Tibial nerve (tissue), 4 donors: ENCODE measurements at places on chromosomes 4 and X. TPM values are rescaled to one million over a fixed set of nuclear protein-coding genes. Genes with fewer than 3 reads are reported as not detected.
A peak's percentile ranks its signal among the peaks of the same experiment; 100 is the strongest.

Gene MAB21L2
- not detected for total RNA-seq

DNA sequence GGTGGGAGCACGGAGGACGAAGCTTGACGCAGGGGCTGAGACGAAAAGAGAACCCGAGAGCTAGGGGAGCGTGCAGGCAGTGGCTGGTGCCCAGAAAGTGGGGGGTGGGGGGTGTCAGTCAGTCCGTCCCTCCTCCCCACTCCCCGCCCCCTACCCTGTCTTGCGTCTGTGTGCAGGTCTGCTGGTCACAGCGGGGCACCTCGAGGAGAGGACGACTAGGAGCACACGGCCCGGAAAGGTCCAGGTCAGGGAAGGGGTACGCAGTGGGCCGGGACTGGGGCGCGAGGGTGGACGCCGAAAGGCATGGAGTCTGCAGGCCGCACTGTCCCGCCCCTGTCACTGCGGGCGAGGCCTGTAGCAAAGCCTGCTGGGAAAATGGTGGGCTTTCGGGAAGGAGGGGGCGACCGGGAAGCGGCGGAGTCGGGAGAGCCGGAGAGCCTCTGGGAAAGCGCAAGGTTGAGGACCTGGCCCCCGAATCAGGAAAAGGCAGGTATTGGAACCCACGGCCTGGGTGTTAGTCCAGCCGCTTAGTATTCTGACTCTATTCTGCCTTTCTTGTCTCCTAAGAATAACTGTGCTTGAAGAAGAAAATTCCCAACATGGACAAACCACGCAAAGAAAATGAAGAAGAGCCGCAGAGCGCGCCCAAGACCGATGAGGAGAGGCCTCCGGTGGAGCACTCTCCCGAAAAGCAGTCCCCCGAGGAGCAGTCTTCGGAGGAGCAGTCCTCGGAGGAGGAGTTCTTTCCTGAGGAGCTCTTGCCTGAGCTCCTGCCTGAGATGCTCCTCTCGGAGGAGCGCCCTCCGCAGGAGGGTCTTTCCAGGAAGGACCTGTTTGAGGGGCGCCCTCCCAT lies 769 bp downstream of the TCEAL1 start:
- no peaks in the 10 kb centered on the region for H3K4me1 ChIP-seq
- H3K4me3 ChIP-seq: peak overlapping the region; percentile 60
- peaks cover 9% of the 10 kb centered on the region for H3K27me3 ChIP-seq

GRCh38 chrX:130224810-130225209 lies 43.9 kb downstream of the ZNF280C start:
- no peaks in the 10 kb centered on the region for H3K36me3 ChIP-seq
- no peak overlapping the region for H3K4me3 ChIP-seq
- no peak for DNase-seq
- no peak overlapping the region for H3K27ac ChIP-seq

Gene ZFYVE28
- total RNA-seq: 44.4 TPM

DNA sequence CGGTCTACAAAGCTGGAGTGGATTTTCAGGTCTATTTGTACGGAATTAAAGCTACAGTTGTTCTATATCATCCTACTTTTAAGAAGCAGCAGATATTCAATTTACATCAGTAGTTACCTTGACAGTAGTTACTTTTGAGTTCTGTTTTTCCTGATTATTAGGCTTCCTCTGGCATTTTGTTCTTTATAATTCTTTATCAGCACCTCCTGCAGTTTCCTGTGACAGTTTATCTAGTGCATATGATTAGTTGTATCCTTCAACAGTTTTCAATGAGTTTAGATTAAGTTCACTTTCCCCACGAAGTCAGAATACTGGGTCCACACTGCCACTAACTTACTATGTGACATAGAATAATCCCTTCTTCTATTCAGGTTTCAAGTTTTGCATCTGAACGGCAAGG lies 71.7 kb downstream of the IDS start:
- no peaks in the 10 kb centered on the region for H3K4me1 ChIP-seq
- no peaks in the 10 kb centered on the region for H3K36me3 ChIP-seq
- no peak for DNase-seq
- no peaks in the 10 kb centered on the region for H3K27me3 ChIP-seq
- H3K27ac ChIP-seq: no peak overlapping the region

DNA sequence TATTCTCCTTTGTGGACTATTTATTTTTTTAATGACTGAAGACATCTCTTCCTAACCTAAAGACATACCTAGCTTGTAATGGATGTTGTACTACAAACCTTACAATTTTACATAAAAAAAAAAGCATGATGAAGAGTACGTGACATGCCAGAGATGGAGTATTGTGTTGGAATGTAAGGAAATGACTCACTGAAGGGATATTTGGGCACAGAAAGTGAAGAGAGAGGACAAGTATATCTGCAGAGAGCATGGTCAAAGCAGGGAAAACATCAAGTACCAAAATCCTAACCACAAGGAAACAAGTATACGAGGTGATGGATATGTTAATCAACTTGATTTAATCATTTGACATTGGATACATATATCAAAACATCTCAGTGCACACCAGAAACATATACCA lies 1051.4 kb upstream of the PRKX start:
- H3K4me1 ChIP-seq: no peaks in the 10 kb centered on the region
- no peak overlapping the region for H3K4me3 ChIP-seq
- no peaks in the 10 kb centered on the region for H3K36me3 ChIP-seq
- no peaks in the 10 kb centered on the region for H3K27me3 ChIP-seq
- DNase-seq: no peak

- no peak for DNase-seq
- H3K4me1 ChIP-seq: no peaks in the 10 kb centered on the region
Measured at GRCh38 chrX:70281951-70282350, at the start of gene RAB41. Gene RAB41, plus strand, starts transcription at chrX:70282172. Its CDS starts 46 bp downstream, at chrX:70282218.
